ENCODE measurements at places on chromosomes 5 and 9.

GRCh38 chr5:173513521-173513991, 102.9 kb downstream of the BOD1 start:
- DNase-seq, result no peak

DNA sequence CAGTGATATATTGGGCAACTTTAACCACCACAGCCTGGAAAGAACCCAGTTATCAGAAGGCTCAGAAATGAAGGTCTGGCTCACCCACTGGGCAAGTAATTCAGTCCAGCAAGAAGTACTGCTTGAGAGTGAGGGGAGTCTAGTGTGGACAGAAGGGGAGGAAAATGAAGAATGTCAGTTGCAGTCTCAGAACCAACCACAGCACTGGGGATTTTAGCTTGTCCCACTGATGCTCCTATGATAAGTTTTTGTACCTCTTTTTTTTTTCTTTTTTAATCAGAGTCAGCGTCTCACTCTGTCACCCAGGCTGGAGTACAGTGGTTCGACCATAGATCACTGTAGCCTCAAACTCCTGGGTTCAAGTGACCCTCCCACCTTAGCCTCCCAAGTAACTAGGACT, 9.4 kb upstream of the CD72 start:
- no peak for DNase-seq

GRCh38 chr9:113618836-113619490, 155.4 kb downstream of the RGS3 start:
- DNase-seq, result no peak

DNA sequence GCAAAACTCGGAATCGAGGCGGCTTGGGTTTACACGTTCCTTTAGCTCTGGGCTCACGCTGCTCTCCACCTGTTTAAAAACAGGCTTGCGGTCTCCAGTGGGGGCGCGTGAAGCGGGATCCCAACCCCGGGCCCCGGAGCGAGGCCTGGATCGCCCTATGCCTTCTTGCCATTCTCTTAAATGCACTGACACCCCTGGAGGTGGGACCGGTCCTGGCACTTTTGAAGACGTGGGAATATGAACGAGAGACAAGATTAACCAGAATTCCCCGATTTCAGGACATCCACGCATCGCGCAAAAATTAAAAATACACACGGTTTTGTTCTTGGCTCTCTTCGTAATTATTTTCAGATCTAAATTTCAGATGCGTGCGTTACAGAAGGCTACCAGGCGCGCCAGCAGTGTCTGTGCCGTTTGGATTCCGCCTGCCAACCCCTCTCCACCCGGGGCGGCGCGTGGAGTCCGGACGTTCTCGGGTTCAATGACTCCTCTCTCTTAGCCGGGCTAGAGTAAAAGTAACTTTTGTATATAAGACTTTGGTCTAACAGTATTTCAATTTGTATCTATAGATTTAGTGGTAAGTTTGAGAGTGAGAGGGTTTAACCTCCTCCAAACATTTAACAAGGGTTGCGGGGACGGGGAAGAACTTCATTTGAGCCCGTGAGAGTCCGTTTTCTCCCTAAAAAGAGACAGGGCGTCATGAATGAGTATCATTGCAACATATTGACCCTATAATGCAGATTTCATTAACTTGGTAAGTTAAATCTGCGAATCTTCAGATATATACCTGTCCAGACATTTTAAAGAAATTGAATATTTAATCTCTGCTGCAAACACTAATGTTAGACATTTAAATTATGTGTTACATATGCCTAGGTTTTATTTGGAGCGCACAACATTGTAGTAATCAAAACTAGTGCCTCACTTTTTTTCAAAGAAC, 3.8 kb downstream of the FOXD1 start:
- DNase-seq, result no peak

- DNase-seq, result no peak
Measured at GRCh38 chr5:20609126-20609525, 621.1 kb upstream of the CDH18 start.

GRCh38 chr9:132575005-132575609, 7.3 kb upstream of the BARHL1 start:
- peak; percentile 74 for DNase-seq

- DNase-seq, result no peak
Measured at GRCh38 chr5:178399701-178400095, 167.1 kb upstream of the PHYKPL start.

- DNase-seq, result no peak
Measured at GRCh38 chr5:179378441-179379271, 33.4 kb upstream of the ADAMTS2 start.

- peak; percentile 33 for DNase-seq
Measured at GRCh38 chr5:90866333-90866732, 307.7 kb downstream of the ADGRV1 start.

DNA sequence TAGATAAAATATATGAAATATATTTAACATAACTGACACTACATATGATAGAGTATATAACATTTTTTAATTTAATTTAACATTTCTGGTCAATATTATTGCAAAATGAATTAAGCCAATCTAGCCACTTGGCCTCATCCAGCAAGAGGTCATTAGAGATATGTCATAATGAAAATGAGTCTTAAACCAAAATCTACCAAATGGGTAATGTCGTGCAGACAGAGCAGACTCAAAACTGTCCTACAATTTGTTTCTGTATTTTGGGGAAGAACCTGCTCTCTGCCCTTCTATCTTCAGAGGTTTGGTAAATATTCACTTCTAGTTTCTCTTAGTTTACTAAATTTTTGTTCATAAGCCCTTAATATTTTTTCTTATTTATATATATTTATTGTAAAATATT, 61.4 kb downstream of the ARHGEF28 start:
- DNase-seq, result no peak

DNA sequence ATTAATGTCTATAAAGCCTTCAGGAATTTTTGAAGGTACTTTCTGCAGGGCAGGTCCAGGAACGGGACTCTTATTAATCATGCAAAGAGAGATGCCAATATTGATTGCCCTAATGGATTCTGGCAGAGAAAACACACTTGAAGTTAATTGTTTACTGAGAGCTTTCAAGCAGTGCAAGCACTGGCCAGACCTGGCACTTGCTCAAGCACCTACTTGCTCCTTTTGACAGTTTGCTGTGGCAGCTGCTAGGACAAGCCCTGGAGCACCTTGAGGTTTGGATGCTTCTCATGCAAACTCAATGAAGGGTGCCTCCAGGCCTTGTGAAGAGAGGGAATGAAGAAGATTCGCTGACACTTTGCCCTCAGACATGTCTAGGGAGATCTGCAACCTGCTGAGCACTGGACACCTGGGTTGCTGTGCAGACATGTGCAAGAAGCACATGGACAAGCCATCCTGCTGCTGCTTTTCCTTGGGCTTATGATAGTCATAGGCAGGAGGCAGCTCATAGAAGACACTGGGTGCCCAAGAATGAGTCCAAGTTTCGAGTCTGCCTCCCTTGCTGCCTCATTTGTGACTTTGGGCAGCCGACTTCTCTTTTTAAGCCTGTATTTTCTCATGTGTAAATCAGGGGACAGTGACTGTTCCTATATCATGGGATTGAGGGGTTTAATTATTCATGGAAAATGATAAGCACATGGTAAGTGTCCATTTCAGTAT, 88.8 kb upstream of the EQTN start:
- DNase-seq, result peak; percentile 57

DNA sequence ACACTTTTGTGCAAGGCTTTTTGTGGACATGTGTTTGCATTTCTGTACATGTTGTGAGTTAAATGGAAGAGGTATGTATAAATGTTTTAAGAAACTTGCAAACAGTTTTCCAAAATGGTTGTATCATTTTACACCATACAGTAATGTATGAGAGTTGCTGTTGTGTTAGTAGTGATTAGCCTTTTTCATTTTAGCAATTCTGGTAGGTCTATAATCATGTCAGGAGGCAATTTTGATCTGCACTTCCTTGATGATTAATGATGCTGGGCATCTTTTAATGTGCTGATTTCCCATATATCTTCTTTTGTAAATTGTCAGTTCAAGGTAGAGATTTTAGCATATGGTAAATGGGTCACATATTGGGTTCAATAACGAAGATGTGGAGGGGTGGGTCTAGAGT, 87.3 kb downstream of the ANKRD18B start:
- no peak for DNase-seq

- DNase-seq, result no peak
Measured at GRCh38 chr9:70760228-70760627, 345.8 kb upstream of the KLF9 start.

DNA sequence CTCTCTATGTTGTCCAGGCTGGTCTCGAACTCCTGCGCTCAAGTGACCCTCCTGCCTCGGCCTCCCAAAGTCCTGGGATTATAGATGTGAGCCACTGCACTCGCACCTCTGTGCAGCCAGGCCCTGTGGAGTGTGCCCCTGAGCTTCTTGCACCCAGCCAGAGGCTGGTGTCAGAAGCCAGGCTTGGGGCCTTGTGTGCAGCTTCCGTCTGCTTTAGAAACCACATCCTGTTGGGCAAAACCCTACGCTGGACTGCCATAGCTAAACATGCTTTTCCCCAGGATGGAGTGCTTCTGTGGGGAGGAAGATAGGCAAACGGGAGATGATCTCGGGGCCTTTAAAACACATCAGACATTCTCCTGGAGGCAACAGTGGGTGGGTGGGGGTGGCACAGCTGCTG, 40.1 kb downstream of the PRRT1B start:
- no peak for DNase-seq

DNA sequence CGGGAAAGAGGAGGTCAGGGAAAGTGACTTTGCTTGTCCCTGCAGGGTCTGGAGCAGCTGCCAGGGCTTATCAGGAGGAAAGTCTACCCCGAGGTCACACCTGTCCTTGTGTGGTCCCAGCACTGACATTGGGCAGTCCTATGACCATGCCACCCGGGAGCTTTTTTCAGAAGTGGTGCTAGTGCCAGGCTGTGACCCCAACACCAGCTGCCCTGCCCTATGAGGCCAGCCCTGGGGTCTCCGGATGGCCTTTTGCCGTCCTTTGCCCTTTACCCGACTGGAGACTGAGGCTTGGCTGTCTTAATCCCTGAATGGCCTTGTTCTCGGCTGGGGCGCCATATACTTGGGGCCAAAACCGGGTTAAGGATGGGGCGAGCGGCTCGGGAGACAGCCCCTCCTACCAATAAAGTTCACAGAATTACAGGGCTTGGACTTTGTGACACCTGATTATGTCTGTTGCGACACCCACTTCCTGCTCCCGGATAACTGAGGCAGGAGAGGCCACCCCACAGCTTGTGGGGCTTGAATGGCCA, 22.2 kb upstream of the SLC9A3 start:
- no peak for DNase-seq

DNA sequence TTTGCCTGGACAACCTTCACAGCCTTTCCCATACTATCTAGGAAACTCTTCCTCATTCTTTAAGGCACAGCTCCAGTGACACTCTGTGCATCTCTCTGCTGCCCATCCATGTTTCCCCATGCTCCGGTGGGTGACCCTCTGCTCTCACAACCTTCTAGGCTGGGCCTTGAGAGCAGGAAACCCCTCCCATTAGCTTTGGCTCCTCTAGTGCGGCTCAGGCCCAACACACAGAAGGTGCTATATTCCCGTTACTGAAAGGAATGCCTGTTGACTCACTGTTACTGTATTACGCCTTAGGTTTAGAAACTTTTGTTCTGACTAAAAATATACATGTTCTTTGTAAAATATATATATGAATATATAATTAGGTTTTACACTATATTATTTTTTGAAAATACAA, 8.1 kb upstream of the CCL28 start:
- DNase-seq, result peak; percentile 58

- no peak for DNase-seq
Measured at GRCh38 chr9:130989391-130989790, 19.6 kb upstream of the LAMC3 start.

GRCh38 chr9:137077758-137078693, 709 bp downstream of the UAP1L1 start:
- no peak for DNase-seq

GRCh38 chr5:107868650-107869409, 198.1 kb upstream of the EFNA5 start:
- no peak for DNase-seq

DNA sequence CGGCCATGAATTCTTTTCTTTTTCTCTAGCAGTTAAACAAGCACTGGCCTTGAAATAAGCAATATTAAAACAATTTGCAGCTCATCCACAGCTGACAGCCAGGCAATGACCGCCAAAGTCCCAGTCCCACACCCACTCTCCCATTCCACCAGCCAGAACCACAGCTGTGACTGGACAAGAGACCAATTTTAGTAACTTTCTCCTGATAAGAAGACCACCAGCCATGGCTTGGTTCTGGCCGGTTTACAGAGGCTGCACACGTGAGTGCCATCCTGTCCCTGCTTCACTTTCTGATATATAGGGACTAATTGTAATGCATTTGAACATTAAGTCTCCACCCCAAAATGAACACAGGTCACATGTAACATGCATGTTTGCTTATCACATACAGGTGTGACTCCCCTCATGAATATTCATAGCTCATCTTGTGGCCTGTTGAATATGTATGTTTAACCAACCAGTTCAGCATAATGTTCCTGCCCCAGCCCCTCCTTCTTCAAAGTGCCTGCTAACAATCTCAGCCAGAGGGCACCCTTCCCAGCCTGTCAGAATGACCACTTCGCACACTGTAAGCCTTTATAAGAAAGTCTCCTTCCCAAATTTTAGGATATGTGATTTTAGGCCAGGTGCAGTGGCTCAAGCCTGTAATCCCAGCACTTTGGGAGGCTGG, 23.9 kb upstream of the FANCC start:
- DNase-seq, result peak; percentile 13

- peak; percentile 27 for DNase-seq
Measured at GRCh38 chr9:13873203-13873602, 440.7 kb downstream of the NFIB start.

GRCh38 chr5:179113143-179113530, 53.0 kb downstream of the ZNF354C start:
- DNase-seq, result no peak

- no peak for DNase-seq
Measured at GRCh38 chr5:139925650-139926640, 117.2 kb downstream of the NRG2 start.

GRCh38 chr9:1216532-1216931, 166.4 kb downstream of the DMRT2 start:
- DNase-seq, result peak; percentile 70

DNA sequence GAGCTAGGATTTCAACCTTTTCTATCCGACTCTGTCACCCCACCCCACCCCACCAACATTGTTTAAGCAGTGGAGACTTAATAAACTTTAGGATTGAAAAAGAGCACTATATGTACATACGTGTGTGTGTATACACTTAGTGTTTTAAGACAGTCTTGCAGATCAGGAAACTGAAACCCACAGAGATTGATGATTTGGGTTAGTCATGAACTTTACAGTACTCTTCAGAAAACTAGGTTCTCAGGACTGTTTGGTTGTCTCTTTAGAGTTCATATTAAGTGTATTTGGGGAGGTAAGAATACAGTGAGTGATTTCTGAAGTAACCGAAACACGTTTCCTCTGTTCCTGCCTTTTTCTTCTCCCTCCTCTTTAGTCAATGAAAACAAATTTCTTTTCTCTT, 1043.1 kb downstream of the TLE1 start:
- DNase-seq, result no peak

DNA sequence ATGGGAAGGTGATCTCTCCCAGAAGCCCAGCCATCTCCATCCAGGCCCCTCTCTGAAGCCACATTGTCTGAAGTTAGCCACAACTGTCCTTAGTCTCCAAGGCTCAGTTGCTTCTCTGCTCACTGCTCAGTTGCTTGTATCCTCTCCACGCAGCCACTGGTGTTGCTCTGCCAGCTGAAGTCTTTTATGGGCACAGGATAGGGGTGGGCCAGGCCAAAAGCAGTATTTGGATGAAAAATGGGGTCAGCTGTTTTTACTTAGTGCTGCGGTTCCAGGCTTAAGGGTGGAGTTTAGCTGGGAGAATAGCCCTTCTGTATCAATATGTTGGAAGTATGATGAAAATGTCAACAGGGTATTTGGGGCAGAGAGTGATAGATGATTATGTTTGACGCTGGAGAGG, 168.8 kb upstream of the PPP1R2B start:
- DNase-seq, result no peak

GRCh38 chr5:154740957-154741356, 14.2 kb upstream of the LARP1 start:
- DNase-seq, result no peak
